ENCODE measurements at places on chromosomes 2 and 18.

DNA sequence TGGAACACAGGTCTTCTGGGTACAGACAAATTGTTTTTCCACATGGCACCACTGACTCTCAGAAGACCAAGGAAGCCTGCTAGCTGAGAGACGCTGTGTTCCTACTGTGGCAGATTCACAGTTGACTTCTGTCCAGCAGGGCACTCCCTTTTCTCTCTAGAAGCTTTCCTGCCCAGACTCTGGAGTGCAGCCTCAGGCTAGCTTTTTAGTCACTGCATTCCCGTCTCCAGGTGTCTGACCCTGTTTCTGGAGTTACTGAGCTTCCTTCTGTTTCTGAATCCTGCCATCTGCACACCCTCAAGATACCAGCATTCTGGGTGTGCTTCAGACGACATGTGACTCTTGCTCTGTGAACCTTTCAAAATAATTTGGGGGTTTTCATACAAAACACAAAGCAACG, 125.1 kb downstream of the TMEM200C start:
- no peak for DNase-seq

GRCh38 chr2:125837128-125837527, 818.8 kb upstream of the GYPC start:
- no peak for DNase-seq

GRCh38 chr18:11726556-11726955, 37.5 kb downstream of the GNAL start:
- no peak for DNase-seq

- no peak for DNase-seq
Measured at GRCh38 chr2:240225660-240226475, 85.4 kb upstream of the OTOS start.

DNA sequence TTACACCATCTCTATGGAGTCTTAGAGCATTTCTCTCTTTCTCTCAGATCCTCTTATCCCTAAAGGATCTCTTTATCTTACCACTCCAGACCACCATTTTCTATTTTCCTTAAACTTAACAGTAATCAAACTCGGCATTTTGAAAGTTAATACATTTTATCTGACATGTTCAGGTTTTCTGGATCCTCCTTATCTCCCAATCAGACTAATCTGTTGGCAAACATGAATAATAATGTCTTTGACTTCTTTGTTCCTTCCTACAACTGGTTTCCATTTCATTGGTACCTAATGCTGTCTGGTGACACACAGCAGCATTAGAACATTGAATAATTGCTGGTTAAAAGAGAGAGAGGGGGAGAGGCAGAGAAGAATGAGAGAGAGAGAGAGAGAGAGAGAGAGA, 932.1 kb upstream of the FSHR start:
- DNase-seq: no peak

- no peak for DNase-seq
Measured at GRCh38 chr2:38720613-38721241, 30.4 kb downstream of the SRSF7 start.

DNA sequence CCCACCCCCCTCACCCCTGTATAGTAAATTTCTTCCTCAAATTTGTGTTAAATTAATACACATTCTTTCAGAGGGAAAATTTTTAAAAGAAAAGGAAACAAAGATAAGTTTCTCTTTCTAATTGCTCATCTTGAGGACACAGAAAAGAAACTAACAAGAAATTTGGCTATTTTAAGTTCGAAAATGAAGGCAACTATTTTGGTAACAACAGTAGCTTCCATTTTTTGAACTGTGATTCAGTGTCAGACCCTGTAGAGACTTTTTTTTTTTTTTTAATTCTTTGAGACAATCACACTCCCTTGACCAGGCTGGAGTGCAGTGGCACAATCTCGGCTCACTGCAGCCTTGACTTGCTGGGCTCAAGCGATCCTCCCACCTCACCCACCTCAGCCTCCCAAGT, 194.9 kb downstream of the SS18 start:
- no peak for DNase-seq

DNA sequence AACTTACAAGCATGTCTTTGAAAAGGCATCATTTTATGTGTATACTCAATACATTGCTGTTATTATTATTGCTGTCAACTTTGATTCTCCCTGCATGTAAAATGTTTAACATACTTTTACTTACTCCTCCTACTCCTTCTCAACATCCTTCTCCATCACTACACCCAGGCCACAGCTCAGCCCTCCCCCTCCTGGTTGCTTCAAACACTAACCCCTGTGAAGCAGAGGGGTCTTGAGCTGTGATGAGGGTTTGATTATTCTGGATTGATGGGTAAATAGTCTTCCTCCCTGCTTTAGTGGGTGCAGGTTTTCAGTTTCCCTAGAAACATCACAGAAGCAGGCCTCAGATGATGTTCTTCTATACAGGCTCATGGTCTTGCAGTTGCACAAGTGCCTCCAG, 221.0 kb downstream of the OSR1 start:
- no peak for DNase-seq

DNA sequence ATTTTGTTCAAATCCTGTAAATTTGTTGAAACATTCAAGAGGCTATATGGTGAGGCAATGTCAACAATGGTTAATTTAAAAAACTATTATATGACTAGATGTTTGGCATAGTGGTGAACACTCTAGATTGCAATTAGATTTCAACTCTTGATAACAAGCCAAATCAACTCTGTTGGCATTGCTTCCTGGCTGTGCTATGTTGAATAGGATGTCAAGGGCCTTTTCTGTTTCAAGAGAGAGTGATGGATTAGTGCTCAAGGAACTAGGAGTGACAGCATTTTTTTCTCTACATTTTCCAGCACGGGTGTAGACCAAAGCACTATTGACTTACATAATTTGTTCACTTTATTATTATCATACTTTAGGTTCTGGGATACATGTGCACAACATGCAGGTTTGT, 172.4 kb upstream of the KCNH7 start:
- DNase-seq: no peak

- DNase-seq: no peak
Measured at GRCh38 chr2:61645911-61646310, 107.8 kb upstream of the XPO1 start.

- DNase-seq: peak; percentile 76
Measured at GRCh38 chr2:136327162-136327852, 209.4 kb upstream of the CXCR4 start.

GRCh38 chr2:121489284-121489683, 41.4 kb upstream of the RNU4ATAC start:
- DNase-seq: no peak

- DNase-seq: no peak
Measured at GRCh38 chr2:14866736-14867352, 234.3 kb downstream of the LRATD1 start.

- DNase-seq: no peak
Measured at GRCh38 chr2:127940641-127941040, 54.9 kb upstream of the AMMECR1L start.

- no peak for DNase-seq
Measured at GRCh38 chr2:100986157-100986556, 15.9 kb upstream of the RPL31 start.

DNA sequence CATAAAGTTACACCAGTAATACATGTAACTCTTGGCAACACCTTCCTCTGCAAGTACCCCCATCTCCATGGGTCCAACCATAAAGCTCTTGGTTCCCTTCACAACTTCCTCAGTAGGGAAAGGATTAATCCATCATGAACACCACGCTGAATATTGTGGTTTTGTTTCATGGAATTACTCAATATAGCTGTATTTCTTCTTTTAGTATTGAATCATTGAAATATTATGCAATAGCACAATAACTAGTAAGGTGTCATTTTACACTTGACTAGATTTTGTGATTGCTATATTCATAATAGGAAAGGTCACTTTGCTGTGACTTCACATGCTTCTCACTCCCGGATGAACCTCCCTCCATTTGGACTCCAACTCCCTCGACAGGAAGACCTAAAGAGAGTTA, 29.7 kb upstream of the PID1 start:
- no peak for DNase-seq

GRCh38 chr2:70362661-70363060, 60.8 kb upstream of the FAM136A start:
- DNase-seq: no peak

DNA sequence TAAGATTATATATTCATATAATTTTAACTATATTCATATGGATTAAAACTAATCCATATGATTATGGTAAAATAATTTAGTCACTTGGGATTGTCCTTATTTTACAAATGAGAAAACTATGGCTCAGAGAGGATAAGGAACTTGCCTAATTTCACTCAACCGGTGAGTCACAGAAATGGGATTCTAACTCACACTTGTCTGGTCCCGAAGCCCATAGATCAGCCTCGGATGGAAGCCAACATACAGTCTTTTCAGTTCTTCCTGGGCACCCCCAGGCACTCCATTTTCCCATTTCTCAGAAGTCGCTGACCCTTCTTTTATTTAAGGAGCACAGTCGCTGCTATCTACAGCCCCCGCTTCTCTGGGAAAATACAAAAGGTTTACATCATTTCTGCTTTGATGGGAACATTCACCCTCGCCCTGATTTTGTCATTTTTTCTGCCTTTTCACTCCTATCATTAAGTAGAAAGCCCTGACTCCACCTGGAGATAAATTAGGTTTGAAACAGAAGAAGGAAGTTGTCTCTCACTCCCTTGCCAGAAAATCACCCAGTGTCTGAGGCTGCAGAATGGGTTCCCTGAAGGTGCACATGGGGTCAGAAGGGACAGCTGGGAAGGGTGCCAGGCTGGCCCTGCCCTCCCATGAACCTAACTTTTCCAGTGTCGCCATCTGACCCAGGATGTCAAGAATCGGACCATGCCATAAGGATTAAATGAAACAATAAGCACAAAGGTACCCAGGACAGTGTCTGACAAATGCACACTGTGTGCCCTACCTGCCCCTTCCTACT, 36.6 kb downstream of the CYP1B1 start:
- no peak for DNase-seq

- DNase-seq: no peak
Measured at GRCh38 chr2:106577255-106577651, 90.1 kb downstream of the CD8B2 start.

GRCh38 chr2:105376789-105377240, 22.0 kb downstream of the FHL2 start:
- no peak for DNase-seq

- no peak for DNase-seq
Measured at GRCh38 chr2:198880421-198880820, 577.3 kb downstream of the SATB2 start.

DNA sequence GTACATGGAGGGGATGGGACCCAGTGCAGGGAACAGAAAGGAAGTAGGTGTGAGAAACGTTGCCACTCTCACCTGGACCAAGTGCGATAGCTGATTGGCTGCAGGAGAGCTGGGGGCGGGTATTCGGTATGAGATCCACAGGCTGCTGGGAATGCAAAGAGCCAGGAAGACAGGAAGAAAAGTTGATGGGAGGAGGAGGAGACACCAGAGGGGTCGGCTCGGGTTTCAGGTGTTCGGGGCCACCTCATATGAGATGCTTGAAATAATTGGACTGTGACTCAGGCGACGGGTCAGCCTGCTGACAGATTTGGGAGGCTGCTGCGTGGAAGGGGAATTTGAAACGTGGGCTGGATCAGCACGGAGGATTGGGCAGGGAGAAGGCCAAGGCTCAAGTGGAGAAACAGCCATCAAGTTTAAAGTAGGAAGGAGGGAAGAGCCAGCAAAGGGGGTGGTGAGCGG, 65.1 kb downstream of the MRPS9 start:
- DNase-seq: no peak

DNA sequence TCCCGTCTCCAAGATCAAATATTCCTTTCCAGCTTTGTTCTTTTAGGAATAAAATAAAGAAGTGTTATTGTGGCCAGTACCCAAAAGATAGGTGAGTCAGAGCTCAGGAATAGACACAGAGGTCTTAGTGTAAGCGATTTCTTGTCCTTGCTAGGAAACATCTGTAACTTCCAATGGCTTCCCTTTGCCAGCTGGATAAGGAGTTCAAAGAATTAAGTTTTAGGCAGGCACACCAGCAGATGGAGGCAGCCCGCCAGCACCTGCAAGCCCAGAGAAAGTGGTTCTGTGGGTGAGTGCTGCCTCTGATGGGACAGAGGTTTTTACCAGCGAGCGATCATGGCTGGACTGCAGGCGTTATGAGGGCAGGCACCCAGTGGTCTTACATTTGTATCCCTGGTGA, 125.4 kb downstream of the MGAT5 start:
- DNase-seq: no peak

DNA sequence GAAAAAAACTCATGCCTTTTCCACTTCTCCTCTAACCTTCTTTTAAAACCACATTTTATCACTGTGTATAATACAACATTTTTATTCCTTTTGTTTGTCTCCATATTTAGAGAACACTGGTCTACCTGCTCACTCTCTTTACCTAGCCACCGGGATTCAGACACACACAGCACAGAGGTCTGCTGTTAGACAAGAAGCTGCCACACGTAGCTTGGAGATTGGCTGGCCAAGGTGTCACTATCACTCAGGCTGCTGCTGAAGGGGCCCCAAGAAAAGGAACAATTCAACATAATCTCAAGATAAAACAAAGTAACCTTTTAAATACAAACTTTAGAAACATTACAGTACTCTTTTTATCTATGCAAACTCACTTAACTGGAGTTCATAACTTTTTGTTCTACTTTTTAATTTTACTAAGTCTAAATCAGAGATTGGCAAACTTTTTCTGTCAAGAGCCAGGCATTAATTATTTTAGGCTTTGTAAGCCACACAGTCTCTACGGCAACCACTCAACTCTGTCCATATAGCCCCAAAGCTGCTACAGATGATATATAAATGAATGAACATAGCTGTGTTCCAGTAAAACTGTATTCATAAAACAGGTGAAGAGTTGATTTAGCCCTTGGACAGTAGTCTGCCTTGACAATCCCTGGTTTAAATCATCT, 25.8 kb downstream of the FEZ2 start:
- no peak for DNase-seq

Data from activated CD4-positive, alpha-beta T cell treated with anti-CD3 and anti-CD28 coated beads, Interleukin-2, amount 50 U/mL, for 1 hour (primary cell).